ENCODE measurements at places on chromosomes 1 and 21.
A peak's percentile ranks its signal among the peaks of the same experiment; 100 is the strongest.

GRCh38 chr1:182616130-182617013 is 12.2 kb upstream of the RGS16 start:
- DNase-seq = no peak

- DNase-seq = no peak
These were observed 1044.1 kb upstream of the B3GALT2 start for GRCh38 chr1:194230351-194231144.

DNA sequence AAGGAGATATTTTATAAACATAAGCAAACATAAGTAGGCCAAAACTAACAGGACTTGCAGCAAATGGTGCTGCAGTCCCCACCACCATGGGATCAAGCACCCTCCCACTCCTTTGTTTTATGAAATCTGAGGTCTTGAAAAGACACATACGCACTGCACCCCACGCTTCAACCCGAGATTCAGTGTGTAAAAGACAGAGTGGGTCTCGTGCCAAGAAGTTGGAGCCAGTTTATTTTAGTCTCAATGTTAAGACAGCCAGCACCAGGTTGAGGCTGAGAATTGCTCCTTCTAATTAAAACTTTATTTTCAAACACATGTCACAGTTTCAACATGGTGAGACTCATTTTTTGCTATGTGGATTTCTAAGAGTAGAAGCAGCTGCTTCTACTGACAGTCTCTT is 139.1 kb upstream of the TIAM1 start:
- DNase-seq = no peak

- DNase-seq = no peak
These were observed 20.9 kb downstream of the HENMT1 start for GRCh38 chr1:108639899-108640560.

GRCh38 chr1:81874940-81875339 is 74.2 kb downstream of the ADGRL2 start:
- no peak for DNase-seq

GRCh38 chr21:41023936-41024335 is 144.0 kb upstream of the BACE2 start:
- DNase-seq = no peak

- no peak for DNase-seq
These were observed 92.7 kb downstream of the LEPR start for GRCh38 chr1:65512967-65513780.

DNA sequence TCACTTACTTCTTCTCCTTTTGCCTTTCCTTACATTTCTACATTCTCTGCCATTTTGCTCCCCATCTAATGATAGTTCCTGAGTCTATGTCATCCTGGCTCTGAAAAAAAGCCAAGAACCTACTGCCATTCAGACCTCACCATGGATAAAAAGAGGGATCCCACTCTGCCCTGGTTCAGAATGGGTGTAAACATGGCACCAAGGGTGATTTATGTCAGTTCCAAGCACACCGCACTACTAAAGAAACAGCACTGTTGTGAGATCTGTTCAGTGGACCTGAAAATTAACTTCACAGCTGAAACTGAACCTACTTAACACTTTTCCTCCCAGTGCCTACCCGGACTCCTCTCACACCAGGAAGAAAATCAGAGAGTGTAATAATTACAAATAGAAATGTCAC is 72.3 kb upstream of the NTPCR start:
- DNase-seq = no peak

- peak; percentile 96 for DNase-seq
These were observed 6.6 kb upstream of the SMIM12 start for GRCh38 chr1:34865981-34866761.

GRCh38 chr21:14964621-14965020 is 100.2 kb downstream of the NRIP1 start:
- DNase-seq = no peak

DNA sequence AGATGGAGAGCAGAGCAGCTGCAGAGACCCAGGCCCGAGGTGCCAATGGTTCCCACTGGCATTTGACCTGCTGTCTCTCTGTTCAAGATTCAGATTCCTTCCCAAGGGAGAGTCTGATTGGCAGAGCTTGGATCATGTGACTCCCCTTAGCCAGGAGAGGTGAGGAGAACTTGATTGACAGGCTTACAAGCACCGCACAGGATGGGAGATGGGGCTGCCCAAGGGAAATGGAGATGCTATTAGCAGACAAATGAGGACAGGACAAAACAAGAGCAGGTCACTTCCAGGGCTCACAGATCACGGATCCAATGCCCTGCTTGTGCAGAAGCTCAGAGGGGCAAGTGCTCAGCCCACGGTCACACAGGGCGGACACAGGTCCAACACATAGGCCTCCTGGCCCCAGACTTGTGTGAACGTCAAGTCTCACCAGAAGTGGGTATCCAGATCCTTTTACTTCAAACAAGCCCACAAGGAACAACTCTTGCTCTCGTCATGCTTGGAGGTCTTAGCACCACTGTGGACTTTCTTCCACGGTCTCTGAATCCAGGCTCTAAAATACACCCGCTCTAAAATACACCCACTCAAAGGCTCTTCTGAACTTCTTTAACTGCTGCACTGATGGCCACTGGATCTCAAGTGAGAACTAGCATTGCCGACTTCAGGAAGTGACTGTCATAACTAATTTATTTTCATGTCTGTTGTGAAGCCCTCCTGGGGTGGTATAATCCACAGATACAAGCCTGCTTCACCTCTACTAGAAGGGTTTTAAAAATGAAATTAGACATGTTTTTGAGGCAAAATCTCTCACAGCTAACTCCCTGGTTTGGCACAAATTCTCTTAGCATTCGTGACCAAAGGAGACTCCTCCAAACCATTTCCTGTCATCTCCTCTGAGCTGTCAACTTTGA is 274.9 kb downstream of the RRAGC start:
- DNase-seq = no peak

DNA sequence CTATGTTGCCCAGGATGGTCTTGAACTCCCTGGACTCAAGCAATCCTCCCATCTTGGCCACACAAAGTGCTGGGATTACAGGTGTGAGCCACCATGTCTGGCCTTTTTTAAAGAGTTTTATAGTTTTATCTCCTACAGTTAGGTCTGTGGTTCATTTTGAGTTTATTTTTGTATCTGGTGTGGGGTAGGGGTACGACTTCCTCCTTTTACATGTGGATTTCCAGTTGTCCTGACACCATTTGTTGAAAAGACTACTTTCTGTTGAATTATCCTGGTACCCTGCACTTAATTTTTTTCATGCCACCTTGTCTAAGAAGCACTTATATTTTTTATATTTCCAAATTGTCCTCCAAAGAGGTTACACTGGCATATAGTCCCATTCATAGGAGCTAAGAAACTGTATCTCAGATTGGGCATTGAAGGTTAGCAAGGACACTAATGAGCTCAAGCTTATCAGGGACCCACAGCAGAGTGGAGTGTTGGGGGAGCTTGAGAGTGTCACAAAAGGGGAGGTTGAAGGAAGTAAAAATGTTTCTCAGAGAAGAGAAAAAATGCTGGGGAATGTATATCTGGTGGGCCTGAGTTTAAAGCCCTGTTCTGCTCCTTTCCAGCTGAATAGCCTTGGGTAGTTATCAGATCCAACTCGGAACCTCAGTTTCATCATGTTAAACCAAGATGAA is 23.4 kb upstream of the MEF2D start:
- no peak for DNase-seq

GRCh38 chr1:4452701-4453100 is 201.7 kb upstream of the AJAP1 start:
- no peak for DNase-seq

DNA sequence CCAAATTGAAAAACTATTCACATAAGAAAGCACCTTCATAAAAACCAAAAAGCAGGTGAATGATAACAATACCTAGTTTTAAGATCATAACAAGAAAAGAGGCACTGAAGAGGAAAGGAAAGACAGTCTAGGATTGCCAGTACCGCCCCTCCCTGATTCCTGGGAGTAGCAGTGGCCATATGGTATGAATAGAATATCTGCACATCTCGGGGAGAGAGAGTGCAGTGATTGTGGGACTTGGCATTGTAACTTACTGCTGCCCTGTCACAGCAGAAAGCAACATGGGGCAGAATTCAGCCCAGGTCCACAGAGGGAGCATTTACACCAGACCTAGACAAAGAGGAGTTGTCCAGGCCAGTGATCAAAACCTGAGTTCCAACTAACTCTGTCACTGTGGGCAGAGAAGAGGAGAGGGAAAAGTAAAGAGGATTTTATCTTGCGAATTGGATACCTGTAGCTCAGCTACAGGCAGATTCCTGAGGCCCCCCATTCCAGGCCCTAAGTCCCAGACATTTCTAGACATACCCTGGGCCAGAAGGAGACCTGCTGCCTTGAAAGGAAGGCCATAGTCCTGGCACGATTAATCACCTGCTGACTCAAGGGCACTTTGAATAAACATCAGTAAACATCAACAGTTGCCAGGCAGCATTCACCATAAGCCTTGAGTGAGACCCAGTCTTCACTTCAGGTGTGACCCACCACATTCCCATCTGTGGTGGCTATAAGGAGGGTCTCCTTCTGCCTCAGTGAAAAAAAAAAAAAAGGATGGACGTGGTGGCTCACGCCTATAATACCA is 397.5 kb downstream of the TGFB2 start:
- no peak for DNase-seq

DNA sequence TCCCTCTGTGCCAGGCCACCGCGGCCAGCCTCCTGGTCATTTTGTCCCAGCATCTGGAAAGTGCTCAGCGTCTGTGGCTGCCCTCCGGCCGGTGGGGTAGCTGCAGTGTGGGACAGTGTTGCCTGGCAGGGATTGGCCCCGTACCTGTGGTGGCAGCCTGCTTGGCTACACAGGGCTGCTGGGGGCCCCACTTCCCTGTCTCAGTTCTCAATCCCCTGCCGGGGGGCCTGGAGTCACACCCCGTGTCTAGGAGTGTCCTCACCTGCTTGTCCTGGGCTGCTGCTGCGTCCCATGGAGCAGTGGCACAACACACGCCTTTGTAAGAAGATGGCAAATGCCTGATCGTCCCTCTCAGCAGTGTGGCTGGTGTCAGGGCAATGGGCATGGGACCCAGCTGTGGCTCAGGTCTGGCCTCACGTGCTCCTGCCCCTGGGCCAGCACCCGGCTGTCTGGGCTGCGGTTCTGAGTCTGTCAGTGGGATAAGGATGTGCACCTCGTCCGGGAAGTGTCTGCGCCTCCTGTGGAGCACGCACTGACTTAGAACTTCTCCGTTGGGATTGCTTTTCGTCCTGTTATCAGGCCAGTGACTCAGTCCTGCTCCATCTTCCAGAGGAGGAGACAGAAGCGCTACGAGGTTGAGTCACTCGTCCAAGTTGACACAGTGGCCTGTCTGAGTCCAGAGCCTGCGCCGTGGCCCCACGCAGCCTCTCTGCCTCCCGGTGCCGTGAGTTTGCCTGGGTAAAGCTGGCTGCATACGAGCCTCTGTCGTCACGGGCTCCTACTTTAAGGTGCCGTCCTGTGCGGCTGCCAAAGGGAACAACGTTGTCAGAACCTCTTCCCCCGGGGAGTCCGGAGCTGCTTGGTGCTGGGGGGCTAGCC is 41.0 kb downstream of the CRYAA start:
- no peak for DNase-seq

DNA sequence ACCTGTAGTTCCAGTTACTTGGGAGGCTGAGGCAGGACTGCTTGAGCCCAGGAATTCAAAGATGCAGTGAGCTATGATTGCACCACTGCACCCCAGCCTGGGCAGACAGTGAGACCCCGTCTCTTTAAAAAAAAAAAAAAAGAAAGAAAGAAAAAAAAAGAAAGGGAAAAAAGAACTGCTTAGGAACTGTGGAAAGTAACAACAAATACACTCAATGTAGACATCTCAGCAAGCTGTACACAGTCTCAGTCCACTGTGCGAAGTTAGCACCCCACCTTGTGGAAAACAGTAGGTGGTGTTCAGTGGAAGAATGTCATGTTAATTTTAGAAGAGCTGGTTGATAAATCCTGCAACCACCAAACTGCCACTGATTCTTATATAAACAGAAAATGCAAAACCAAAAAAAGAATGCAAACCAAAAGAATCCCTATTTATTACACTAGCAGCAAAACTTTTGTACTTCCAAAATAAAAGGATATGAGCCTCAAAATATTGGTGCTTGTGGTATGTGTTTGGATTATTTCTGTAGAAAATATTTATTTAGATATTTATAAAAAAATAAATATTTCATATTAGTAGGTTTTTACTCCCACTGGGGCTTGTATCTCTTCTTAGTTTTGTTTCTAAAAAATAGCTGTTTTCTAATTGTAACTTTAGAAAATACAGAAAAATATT is 31.1 kb downstream of the ALG14 start:
- DNase-seq = no peak

GRCh38 chr1:99603699-99604560 is 42.0 kb upstream of the PALMD start:
- no peak for DNase-seq

DNA sequence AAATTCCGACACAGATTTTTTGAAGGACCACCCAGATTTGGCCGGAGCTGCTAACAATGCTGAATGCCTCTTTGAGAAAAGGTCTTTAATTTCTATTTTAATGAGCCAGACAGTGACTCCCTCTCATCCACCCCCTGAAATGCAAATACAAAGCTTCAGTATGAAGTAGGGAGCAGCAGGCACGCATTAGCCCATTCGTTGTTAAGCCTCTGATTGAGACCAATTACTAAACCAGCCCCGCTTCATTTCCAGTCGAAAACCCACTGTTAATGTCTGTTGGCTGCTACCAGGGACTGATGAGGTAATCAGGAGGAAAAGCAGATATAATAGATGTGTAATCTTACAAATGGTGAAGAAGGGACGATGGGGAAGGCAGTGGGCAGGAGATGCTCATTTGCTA is 4.8 kb upstream of the C8A start:
- no peak for DNase-seq

- DNase-seq = no peak
These were observed 16.5 kb downstream of the SLC37A1 start for GRCh38 chr21:42530167-42530518.

DNA sequence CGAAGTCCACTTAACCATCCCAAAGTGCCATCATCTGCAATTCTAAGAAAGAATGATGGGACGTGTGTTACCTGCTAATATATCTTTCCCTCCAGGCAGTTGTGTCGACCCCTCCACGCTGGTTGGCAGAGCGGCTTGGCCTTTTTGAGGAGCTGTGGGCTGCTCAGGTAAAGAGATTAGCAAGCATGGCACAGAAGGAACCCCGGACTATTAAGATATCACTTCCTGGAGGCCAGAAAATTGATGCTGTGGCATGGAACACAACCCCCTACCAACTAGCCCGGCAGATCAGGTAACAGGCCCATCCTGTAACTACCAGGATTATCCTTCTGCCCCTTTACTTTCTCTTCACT is 520 bp downstream of the TARS2 start:
- no peak for DNase-seq

GRCh38 chr1:44884746-44885145 is 41.7 kb upstream of the PTCH2 start:
- DNase-seq = no peak

DNA sequence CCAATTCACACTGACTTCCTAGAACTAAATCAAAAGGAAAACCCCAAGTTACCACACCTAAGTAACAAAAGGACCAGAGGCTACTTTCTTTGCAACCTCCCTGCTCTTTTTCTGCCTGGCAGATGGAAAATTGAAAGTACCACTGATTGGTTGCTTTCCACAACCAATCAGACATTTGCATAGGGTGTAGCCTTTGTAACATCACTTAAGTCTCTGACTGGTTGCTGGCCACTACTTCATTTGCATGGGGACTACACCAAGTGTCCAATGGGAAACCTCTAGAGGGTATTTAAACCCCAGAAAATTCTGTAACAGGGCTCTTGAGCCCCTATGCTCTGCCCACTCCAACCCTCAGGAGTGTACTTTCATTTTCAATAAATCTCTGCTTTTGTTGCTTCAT is 365.0 kb downstream of the LTN1 start:
- DNase-seq = no peak

Measured in activated naive CD4-positive, alpha-beta T cell (primary cell).